Hypothalamus (tissue), 51 donors: ENCODE measurements at places on chromosomes 6 and 20.

DNA sequence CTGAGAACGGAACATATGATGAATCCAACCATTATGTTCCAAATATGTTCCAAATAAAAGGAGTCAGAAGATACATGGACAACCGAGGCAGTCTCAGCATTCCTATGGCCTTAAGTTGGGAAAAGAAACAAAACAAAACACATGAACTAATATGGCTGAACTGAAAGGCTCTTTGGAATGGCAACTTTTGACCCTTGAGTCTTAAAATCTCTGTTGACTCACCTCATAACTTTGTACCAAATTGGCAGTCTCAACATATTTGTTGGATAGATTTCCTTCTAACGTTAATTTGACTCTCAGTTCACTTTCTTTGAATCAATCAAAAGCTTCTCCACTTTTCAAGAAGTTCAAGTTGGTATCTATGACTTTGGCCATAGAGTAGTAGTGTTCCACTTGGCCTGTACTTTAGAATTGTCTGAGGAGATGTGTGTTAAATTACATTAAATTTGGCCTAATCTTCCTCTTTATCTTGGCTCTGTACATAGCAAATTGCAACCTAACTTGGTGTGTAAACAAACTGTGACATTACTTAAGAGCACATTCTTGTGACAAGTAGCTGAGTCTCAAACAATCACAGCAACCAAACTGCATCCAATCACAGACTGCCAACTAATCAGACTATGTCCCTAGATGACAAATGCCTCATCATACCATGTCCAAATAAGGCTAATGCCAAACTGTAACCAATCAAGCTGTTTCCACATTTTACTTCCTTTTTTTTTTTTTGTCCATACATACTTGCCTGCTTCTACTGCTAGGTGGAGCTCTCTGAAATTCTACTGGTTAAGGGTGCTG is 208.8 kb downstream of the BMP2 start:
- no peak for DNase-seq

- DNase-seq: no peak
Observed at GRCh38 chr20:34887023-34887422, 10.6 kb downstream of the ACSS2 start.

DNA sequence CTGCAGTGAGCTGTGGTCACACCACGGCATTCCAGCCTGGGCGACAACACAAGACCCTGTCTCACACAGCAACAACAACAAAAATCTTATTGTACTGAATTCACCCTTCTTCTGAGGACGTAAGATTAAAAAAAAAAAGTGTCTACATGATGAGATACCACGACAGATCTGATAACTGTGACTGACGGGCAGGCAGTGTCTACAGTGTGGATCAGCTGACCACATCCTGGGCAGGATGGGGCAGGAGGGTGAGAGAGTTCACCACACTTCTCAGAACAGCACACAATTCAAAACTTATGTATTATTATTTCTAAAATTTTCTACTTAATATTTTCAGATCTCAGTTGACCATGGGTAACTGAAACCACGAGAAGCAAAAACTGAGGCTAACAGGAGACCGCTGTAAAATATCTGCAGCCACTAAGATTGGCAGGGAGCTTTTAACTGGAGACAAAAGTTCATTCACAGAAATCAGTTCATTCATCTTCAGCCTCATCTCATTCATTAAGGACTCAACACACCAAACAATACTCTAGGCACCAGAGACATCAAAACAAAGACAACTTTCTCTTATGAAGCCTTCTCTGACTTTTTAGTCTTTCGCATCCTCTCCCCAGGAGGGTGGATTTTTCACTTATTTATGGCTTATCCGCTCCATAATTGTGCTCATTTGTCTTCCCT is 15.7 kb upstream of the NHSL1 start:
- DNase-seq: no peak

- DNase-seq: no peak
Observed at GRCh38 chr6:100899202-100899601, 18.1 kb upstream of the ASCC3 start.

GRCh38 chr6:34226731-34227586 is 9.7 kb upstream of the HMGA1 start:
- no peak for DNase-seq

GRCh38 chr6:170147056-170147787 is 143.7 kb downstream of the DLL1 start:
- DNase-seq: no peak

DNA sequence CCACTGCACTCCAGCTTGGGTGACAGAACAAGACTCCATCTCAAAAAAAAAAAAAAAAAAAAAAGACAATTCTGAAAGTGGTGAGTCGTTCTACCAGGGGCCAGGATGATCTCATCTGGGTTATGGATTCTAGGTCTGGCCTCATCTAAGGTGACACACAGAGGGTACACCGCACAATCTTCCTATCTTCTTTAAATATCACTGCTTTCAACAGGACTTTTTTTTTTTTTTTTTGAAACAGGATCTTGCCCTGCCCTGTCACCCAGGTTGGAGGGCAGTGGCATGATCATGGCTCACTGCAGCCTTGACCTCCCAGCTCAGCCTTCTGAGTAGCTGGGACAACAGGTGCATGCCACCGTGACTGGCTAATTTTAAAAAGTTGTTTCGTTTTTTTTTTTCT is 67.7 kb downstream of the SLC16A10 start:
- DNase-seq: no peak

DNA sequence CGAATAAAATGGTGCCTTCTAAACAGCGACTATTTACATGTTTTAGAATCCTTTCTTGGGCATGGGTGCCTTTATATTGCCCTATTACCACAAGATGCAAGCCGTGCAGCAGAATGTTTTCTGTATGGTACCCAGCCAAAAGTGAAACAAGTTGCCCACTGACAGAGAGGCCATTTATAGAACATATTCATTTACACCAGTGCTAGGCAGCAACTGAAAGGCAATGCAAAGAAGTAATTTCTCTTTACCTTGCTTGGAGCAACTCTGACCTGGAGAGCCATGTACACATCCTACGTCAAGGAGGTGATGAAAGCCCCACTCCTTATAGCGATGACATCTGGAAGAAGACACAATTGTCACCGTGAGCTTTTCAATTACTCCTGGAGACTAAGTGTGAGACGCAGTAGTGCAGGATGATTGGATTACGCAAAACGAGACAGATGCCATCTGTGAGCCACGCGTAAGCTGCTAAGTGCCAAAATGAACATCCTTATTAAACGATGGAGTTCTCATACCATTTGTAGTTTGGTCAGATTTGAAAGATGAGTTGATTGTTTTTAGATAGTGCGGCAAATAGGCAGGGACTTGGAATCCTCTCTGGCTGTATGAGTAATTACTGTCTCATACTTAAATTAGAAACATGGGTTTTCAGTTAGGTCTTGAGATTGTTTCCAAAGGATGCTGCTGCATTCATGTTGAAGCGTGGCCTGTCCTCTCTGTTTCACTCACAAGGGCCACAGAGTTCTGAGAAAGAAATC is at the start of gene TMEM244:
Gene TMEM244 (minus strand): TSS at position 408 of the 758 bp plus-strand sequence. CDS start 127 bp downstream, at position 281.
- no peak for DNase-seq

DNA sequence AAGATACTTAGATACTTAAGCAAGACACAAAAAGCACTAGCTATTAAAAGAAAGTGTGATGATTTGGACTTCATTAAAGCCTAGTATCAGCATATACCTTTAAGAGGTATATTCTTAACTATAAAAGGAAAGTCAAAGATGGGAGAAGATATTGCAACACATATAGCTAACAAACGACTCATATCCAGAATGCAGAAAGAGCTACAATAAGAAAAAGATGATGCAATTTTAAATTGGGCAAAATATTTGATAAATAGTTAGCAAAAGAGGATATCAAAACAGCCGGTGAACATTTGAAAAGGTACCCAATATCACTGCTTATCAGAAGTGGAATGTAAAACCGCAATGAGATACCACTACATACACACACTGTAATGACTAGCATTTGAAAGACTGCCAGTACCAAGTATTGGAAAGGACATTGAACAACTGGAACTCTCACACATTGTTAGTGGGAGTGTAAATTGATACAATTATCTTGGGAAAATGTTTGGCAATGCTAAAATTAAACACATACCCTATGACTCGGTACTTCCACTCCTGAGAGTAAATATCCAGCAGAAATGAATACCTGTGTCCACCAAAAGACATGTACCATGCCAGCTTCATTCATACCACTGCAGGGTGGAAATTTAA is 25.7 kb downstream of the MUC22 start:
- no peak for DNase-seq

DNA sequence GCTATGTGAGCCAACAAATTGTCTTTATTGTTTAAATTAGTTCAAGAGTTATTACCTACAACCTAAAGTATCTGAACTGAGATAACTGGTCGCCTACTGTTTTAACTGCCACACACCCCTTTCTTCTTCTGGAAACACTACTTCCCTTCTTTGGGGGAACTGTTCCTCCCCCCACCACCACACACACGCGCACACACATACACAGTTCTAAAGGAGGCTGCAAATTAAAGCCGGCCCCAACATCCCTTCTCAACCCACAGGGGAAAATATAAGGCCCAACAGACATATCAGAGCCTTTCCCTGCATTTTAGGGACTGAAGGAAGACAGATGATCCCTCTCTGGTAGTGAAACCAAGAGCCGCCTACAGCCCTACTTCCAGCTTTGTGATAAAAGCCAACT is 348.0 kb upstream of the JARID2 start:
- DNase-seq: no peak

GRCh38 chr6:133502441-133503335 is 261.5 kb downstream of the EYA4 start:
- DNase-seq: no peak

- DNase-seq: no peak
Observed at GRCh38 chr6:106731144-106731842, 101.9 kb downstream of the QRSL1 start.

- DNase-seq: no peak
Observed at GRCh38 chr6:119628691-119629594, 279.4 kb upstream of the MAN1A1 start.

DNA sequence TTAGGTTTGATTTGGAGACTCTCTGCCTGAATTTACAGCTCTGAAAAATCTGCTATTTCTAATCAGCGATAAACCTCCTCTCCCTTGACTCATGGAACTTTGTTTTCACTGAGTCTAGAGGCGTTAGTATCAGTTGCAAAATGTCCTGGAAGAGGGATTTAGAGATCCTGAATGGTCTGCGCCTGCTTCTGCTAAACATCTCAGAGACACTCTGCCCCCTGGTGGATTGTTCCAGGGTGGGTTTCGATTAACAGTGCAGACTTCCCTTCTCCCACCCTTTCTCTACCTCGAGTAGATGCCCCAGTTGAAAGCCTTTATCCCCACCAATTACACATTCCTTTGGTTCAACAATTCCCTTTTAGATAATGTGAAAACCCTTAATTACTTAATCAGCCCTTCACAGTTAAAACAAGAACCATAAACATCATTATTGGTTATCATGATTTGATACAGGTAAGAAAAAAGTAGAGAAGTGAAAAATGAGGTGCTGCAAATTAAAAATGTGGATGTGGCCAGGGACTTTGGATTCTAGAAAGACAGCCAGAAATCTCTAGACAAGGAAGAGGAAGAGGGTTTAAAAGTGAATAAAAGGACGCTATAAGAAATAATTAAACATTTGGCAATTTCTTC is 5.5 kb downstream of the HTR1B start:
- peak; percentile 49 for DNase-seq

GRCh38 chr20:39851459-39851858 is 837.6 kb downstream of the MAFB start:
- DNase-seq: no peak

DNA sequence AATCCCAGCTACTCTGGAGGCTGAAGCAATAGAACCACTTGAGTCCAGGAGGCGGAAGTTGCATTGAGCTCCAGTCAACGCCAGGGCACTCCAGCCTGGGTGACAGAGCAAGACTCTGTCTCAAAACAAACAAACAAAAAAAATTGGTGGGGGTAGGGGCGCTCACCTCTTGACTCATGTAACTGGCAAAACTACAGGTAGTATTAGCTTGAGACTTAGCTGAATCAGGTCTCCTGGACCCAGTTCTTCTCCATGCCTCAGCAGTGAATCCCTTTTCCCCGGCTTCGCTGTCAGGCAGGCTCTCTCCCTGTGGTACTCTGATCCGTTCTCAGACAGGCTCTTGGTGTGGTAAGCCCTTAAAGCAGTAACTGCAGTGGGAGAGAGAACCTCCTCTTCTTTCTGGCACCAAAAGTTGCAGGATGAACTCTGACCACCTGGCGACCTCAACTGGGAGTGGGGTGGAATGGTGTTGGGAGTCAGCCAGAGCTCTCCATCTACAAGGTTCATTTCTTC is 12.9 kb downstream of the SLC9A8 start:
- no peak for DNase-seq

GRCh38 chr6:14092838-14093789 is 24.5 kb upstream of the CD83 start:
- DNase-seq: peak; percentile 18

DNA sequence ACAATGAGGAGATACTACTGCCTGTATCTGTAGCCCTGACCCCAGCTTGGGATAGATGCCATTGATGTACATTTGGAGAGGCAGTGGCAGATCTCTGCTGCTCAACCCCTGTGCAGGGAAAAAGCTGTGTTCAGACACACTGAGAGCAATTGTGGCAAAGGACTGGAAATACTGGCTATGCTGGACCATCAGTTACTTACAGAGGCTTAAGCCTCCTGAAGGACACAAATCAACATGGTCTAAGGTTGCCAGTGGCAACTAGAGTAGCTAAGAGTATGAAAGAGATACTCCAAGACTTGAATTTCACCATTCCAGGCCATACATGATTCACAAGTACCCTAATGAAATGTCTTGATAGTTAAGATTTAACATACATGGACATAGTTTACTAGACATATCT is 32.4 kb upstream of the ENPP4 start:
- no peak for DNase-seq

DNA sequence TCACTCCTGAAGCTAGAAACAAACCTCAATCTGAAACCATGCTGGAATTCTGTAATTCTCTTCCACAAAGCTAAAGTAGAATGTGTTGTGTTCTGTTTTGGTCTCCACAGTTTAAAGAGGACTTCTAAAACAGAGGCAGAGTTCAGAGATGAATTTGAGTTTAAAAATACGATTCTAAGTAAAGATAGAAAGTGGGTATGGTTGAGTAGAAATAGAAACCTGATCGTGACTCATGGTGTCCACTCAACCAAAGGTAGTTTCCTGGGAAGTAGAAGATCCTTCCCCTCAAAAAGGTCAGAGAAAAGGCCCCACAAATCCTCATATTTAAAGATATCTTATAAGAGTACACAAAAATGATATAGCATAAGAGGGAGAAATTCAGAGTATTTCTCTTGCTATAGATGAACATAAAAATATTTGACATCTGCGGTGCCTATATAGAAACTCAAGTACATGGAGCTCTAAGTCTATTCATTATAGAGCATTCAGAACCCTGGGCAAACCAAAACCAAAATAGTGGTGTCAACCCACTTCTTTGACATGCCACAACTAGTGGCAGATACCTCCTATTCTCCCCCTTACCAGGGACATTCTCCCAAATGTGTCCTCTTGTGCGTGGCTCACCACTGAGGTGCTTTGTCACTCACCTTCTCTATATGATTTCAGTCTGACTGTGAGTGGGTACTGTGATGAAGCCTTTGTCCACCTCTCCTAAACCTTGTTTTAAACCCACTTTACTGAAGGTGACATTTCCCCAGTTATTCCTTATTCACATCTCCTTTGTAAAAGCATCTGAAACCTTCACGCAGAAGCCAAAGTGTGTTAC is 84.5 kb downstream of the PLCB1 start:
- DNase-seq: no peak

- DNase-seq: no peak
Observed at GRCh38 chr20:38536310-38536709, 44.7 kb upstream of the ADIG start.

- no peak for DNase-seq
Observed at GRCh38 chr6:87498048-87498447, 25.3 kb downstream of the SLC35A1 start.

GRCh38 chr6:53494076-53494475 is 50.8 kb downstream of the GCLC start:
- DNase-seq: no peak
